Left cardiac atrium (tissue), 4 donors: ENCODE measurements at places on chromosomes 16 and 17. TPM values are rescaled to one million over a fixed set of nuclear protein-coding genes. Genes with fewer than 3 reads are reported as not detected.

Gene C17orf100
- 0.59 TPM for total RNA-seq

Gene PDIA2
- total RNA-seq, result 2.4 TPM

Gene EFTUD2
- 59.0 TPM for total RNA-seq

Gene AURKB
- total RNA-seq, result 1.5 TPM

Gene GINS2
- 1.2 TPM for total RNA-seq

Gene ZG16
- total RNA-seq, result not detected

Gene NXPH3
- total RNA-seq, result 6.5 TPM
